NCI-H1417 treated with DMSO at 0.1 percent for 48 hours (cell line): ENCODE measurements at places on chromosomes 1 and 21.

DNA sequence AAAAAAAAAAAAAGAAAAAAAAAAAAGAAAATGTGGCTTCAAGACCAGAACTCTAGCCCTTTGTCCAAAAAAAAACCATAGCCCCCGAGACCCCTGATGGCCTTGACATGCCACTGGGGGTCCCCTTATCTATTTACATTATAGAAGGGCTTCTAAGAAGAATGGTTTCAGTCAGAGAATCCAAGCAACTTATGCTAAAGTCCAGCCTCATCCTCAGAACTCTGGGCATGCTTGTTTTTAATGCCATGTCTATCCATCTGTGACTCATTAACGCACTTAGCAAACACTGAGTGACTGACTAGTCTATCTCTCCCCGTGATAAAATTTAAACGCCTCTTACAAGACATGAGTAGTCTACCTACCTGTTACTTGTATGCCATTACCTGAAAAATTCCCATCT is 29.3 kb downstream of the ERG start:
- DNase-seq, result no peak

- no peak for DNase-seq
Measured at GRCh38 chr1:180909005-180909414, 3.7 kb upstream of the KIAA1614 start.

DNA sequence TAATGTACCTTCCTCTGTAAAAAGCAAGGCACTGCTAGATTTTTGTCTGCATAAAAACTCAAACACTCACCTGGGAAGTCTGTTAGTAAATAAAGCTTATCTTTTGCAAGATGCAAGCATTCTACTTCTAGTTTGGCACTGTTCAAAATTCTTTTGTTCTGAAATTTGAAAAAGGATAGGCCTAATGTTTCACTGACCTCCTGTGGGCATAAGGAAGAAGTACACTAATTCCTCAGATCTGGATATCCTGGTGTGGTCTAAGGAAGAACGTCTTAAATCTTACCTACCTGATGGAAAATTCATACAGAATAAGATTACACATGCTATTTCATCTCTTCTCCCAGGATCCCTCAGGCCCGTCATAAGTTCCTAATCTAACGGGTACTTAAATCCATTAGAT is 93.5 kb upstream of the CAMK1G start:
- DNase-seq, result no peak

GRCh38 chr1:7355646-7356045 is 415.4 kb upstream of the VAMP3 start:
- no peak for DNase-seq

- no peak for DNase-seq
Measured at GRCh38 chr1:192952646-192953045, 106.5 kb downstream of the UCHL5 start.

DNA sequence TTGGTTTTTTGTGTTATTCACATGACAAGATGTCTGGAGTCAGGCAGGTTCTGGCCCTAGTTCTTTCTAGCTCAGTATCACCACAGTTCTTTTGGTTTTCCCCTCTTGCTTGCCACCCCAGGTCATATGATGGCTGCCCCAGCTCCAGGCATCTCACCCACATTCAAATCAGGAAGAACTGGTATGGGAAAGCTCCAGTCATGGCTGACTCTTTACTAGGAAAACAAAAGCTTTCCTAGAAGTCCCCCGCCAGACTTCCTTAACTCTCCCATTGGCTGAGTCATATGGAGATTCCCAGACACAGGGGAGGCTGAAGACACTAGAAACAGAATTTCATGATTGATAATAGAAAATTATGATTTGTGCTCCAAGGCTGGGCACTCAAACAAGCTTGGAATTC is 22.1 kb upstream of the EYA3 start:
- no peak for DNase-seq

- DNase-seq, result no peak
Measured at GRCh38 chr21:42536601-42537000, 22.9 kb downstream of the SLC37A1 start.

GRCh38 chr1:33031506-33031905 is 5.2 kb downstream of the AK2 start:
- no peak for DNase-seq

- no peak for DNase-seq
Measured at GRCh38 chr1:196619721-196620120, 11.5 kb upstream of the KCNT2 start.

DNA sequence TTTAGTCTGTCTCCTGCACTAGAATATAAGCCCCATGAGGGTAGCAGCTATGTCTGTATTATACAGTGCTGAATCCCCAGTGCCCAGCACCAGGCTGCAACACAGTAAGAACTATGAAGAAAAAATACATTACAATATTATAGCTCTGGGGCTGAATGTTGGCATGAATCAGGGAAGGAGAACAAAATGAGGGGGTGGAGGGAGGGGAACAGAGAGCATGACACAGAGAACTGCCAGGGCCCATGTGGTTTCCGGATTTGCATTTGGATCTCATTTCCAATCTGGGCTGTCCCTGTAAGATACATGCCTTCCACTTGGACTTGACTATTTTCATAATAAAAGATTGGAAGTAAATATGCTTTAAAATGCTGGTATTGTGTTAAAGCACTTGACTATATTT is 35.8 kb downstream of the C1orf198 start:
- DNase-seq, result no peak

DNA sequence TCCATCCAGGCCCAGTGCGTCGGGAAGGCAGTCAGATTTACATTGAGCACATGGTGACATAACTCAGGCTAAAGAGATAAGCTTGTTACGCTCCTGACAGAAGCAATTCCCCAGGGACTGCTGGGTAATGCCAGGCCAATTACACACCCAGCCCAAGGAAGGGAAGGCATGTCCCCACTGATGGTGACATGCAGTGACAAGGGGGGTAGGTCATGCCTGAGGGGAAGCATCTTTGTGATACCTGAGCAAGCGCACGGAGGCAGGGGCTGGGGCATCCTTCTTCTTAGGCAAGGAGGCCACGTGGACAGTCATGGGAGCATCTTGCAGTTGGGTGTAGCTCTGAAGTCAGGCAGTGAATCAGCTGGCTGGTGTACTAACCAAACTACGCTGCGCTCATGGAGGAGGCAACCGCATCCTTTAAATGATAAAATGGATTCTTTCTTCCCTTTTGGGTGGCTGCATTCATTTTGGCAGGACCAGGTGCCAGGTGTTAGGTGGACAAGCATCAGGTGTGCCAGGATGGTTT is 39.6 kb upstream of the GRIK3 start:
- no peak for DNase-seq
